ENCODE measurements at places on chromosomes 3 and 15.

DNA sequence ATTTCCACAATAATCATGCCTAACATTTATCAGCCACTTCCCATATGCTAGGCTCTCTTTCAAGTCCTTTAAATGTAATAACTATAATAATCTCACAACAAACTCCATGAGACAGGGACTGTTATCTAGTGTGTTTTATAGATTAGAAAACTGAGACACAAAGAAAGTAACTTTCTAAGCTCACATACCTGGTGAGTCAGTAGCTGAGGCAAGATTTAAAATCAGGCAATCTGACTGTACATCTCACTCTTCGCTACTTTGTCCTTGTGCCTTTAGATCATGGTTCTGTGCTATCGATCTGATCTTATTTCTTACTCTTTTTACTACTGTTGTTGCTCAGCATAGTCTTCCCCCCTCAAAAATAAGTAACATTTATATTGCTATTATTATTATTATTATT is 295.5 kb downstream of the LPP start:
- DNase-seq = no peak

- DNase-seq = no peak
Measured at GRCh38 chr15:77737238-77738037, 104.7 kb upstream of the LINGO1 start.

GRCh38 chr3:71890356-71890931 is 105.5 kb upstream of the PROK2 start:
- no peak for DNase-seq

DNA sequence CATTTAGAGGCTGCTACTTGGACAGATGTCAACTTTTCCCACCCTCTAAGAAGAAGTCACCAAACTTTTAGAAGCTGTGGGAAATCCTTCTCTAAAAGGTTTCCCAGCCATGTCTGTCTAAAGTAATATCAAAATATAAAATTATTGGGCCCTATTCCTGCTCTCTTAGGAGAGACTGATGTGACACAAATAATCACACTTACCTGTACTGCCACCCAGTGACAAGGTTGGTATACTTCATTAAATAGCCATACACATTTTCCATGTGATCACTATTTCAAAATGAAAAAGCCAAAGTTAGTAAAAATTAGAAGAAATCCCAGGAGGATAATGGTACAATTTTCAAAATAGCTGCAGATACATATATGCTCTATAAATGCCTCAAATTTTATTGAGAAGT is 12.6 kb downstream of the OSBPL11 start:
- peak; percentile 55 for DNase-seq

- no peak for DNase-seq
Measured at GRCh38 chr3:195025056-195025883, 245.7 kb downstream of the XXYLT1 start.

- DNase-seq = no peak
Measured at GRCh38 chr3:71436337-71436736, 147.2 kb downstream of the FOXP1 start.

DNA sequence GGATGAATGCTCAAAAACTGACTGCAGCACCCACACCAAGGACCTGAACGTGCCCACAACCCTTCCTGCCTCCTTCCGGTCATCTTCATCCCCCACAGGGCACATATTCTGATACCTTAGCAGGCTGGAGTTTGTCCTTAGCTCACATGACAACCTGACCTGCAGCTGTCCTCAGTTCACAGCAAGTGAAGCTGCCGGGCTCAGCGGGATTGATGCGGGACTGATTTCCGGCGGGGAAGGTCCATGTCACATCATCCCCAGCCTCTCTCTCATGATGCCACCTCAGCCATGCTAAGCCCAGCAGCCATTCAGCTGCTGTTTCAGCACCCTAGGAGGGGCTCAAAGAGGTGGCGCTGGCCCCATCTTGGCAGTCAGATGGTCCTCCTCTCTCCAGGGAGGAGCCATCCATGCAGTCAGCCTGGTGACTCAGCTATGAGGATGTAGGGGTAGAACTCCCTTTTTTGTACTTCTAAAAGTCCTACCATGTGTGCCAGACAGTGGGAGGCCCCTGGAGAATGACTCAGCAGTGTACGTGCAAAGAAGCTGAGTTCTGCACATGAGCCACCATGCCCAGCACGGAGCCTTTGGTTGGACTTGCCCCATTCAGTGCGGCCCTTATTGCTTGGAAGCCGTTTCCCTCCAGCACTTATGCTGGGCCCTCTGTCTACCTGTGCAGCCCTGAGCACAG is 9.5 kb downstream of the CA12 start:
- DNase-seq = no peak

DNA sequence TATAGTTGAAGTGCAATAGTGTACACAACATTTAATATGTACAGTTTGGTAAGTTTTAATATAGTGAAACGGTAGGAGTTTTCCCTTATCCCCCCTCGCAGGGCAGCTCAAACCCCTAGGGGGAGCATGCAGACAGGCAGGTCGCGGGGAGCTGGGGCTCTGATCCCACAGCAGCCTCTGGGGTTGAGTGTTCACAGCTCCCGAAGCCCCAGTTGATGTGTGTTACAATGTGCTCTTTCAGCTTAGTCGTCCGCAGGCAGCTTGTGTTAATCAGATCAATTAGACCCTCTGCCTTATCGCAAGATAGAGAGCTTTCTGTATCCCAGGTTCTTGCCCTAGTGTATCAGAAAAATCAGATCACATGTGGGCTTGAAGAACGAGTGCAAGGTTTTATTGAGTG is 143.1 kb upstream of the CHRNA7 start:
- DNase-seq = no peak

- peak; percentile 76 for DNase-seq
Measured at GRCh38 chr15:79168922-79169456, 78.4 kb upstream of the RASGRF1 start.
